Cerebellar nuclear complex (tissue), 1 donor: ENCODE measurements at places on chromosomes 3 and 15.
A peak's percentile ranks its signal among the peaks of the same experiment; 100 is the strongest.

DNA sequence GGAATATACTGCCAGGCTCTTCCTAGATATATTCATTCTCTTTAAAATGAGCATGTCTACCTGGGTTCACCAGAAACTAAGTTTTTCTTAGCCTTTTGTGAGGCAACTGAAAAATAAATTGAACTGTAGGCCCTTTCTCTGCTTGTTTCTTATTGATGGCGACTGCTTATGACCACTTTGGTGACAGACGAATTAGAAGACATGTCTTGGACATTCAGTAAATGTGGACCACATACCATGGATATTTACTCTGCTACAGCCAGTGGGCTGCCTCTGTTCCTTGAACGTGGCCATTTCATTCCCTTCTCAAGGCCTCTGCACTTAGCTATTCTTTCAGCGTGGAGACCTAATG is 603 bp upstream of the SELENOK start:
- DNase-seq: no peak

DNA sequence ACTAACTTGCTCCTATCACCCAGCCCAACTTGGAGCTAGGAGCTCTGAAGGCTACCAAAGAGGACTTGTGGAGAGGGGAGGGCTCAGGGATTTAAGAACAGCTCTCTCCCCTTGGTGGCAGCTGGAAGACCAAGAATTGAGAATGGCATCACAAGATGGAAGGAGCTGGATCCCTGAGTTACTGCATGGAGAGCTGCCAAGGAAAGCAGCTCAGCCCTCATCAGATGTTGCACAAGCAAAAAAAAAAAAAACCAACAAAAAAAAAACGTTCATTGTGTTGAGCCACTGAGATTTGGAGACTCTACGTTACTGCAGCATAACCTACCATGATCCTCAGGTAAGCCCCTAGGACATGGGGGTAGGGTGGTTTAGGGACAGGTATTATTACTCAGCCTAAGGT is 41.0 kb downstream of the ITGB5 start:
- no peak for DNase-seq

GRCh38 chr3:4981294-4981664 is 2.0 kb downstream of the BHLHE40 start:
- no peak for DNase-seq

DNA sequence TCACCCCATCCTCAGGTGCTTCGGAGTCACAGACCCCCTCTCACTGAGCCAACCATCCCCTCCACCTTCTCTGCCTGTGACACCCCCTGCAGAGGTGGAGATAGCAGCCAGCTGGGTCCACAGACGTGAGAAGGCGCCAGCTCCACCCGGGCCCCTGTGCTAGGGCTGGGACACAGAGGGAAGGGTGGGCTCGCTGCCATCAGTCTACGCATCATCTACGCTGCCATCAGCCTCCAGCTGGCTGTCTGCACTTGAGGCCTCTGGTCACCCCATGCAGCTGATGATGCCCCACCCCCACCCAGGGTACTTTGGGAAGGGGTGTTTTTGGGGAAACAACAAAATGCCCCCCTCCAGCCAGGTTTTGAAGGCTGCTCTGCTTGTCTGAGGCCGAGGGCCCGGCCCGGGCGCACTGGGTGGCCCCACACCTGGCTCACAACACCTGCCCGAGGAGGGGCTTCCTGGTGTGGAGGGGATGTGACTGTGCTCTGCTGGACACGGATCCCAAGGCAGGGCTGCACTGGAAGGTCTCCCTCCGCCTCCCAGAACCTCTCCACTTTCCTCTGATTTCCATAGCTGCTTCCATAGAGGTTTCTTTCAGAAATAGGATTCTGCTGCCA is 163.4 kb upstream of the IQSEC1 start:
- DNase-seq: no peak

DNA sequence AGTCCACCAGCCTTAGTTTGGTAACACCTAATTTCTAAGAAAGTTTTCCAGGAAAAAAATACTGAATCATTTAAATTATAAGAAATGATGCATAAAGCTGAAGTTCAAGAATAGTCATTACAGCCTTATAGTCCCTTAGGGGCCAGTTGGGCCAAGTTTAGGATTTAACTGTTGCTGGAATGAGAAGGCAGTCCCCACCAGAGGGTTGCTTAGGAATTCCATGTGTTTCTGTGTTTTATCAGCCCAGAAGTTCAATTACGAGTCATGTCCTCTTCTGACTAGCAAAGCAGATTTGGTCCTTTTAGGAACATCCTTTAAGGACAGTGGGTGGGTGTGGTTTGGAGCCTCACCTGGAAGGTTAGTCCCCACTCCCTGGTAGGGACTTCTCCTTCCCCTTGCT is 57.0 kb upstream of the NR2E3 start:
- DNase-seq: no peak

DNA sequence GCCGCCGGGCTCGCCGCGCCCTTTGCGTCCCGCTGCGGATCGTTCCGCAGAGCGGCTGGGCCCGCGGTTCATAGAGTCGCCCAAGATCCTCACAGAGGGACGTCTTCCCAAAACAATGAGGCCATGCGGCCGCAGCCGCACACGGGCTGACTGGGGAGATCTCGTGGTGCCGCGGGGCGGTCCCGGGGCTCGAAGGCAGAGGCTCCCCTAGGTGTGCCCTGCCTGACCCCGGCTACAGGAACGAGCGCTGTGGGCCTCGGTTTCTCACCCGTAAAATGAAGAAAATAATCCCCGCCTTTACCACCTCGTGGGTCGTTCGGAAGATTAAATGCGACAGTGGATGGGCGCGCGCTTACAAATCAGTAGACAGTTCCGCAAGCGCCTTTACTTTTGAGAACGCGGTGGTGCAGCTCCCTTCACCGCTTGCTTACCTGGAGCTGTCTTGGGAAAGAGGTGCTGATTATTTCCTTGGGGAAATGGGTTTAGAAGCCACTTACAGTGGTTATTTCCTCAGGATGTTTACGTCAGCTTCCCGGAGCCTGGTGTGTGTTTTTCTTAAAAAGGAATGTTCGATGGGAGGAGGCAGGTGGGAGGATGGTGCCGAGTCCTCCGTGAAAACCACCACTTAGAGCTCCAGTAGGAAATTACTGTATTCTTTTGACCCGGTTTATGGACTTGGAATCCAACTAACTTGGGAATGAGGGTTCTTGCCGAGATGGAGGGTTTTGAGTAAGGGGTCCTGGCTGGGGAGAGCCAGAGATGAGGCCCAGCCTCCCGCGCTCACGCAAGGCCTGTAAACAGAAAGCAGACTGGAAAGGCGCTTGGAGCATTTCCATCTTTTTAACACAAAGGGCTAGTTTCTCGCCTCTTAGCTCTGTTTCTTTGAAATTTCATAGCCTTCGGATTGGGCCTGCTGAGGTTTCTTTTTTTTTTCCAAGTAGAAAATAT is 1.9 kb upstream of the MEX3B start:
- no peak for DNase-seq

- no peak for DNase-seq
Measured at GRCh38 chr3:177968891-177969290, 567.3 kb upstream of the KCNMB2 start.

DNA sequence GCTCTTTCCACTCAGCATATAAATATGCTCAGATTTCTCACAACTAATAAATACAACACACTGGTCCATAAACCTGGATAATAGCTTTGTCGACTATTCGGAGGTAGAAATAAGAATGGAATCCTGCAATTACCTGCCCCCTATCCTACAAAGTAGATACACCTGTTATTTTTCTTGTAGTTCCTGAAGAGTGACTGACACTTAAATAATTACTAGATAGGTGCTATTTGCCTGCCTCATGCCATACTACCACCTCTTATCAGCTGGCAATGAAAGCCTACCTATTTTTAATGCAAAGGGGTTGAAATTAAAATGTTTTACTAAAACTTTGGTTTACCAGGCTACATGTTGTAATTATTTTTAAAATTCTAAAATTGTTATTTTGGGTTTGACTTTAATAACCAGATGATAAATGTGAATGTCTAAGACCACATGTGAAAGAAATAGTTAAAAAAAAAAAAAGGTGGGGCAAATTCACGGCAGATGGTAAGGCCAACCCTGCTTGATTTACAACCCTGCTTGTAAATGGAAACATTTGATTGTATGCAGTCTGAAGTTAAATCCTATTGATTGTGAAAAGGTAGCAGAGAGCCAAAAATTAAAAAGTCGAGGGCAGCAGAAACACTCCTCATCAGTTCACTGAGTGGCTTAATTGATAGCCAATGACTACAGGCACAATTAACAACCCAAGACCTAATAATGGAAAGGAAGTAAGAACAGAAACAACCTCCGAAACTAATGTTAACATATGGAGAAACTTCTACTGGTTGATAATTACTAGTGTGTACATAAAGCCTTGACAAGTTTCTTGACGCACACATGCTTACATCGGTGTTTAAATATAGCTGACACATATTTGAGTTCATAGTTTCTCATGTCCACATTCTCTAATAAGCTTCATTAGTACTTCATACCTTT is 8.9 kb downstream of the PEAK1 start:
- no peak for DNase-seq

DNA sequence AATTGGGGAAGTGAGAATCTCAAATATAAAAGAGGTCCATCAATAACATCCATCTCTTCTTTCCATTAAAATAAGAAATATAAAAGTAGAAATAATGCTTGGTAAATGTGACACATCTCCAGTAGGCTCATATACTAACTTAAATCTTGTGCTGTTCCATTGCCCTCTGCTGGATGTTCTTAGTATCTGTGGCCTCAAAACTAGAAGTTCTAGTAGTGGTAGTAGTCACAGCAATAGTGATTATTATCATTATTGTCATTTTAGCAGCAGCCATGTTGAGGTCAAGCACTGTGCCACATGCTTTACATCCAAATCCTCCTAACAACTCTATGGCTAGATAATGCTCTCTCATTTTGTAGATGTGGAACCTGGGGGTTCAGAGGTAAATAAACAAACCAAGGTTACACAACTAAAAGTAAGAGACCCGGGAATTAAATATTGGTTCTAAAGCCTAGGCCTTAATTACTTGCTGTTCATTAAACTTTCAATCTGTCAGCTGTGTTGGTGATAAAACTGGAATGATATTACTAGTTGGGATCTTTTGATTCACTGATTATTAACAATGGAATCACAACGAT is 20.2 kb upstream of the BTLA start:
- DNase-seq: no peak

GRCh38 chr15:91055548-91056331 is 33.3 kb upstream of the VPS33B start:
- DNase-seq: peak; percentile 53

DNA sequence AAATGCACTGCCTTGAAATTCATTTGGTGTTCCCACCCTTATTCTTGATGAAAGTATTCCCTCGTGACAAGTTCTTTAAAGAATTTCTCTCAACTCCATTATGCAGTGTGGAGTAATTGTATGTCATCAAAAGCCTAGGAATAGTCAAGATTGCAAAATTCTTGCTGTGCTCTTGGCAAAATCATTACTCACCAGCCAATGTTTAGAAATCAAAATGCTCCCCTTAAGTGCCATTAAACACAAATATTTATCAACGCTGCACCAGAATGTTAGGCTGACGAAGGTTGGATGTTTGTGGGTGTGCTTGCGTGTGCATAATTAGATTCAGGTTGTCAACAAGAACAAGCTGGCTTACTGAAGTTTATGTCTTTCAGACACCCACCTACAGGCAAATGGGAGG is 40.5 kb downstream of the SST start:
- DNase-seq: no peak

DNA sequence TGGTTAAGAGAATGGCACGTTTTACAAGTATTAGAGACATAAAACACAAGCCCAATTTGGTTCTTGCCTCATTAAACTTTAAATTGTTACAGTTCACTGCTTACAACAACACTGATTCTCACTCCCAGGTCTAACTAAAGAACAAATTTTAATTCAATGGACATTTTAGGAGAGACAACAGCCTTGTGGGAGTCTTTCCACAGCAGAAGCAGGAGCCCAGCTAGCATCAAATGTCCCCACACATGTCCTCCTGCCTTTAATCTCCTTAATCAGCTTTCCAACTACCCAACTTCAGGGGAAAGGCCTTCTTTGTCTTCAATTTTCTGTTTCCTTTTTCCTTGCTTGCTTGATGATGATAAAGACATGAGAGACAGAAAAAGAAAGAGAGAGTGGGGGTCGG is 287.8 kb upstream of the WNT5A start:
- DNase-seq: no peak

DNA sequence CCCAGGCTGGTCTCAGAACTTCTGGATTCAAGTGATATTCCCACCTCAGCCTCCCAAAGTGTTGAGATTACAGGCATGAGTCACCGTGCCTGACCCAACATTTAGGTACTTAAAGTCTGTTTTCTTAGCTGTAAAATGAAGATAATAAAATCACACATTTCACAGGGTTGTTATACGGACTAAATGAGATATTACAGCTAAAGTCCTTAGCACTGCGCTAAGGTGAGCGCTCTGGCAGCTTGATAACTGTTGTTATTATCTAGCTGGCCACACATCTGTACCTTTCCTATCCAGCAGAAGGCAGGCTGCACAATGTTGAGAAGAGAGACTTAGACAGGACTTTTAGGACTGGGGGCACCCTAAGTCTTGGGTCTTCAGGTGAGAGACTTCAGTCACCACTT is 2.7 kb upstream of the LIPH start:
- no peak for DNase-seq

DNA sequence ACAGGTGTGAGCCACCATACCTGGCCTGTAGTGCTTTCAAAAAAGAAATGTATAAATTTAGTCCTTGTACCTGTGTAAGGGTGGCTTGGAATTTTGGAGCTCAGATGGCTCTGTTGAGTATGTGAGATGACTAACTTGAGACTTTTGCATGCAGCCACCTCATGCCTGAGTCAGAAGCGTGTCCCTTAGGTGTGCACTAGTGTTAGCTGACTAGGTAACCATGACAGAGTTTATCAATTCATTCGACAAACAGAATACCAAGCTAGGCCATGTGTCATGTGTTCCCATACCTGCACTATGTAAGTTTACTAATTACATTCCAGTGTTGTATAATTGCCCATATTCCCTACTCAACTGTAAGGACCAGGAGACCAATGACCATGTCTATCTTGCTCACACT is 4.0 kb upstream of the ZNF639 start:
- DNase-seq: no peak

GRCh38 chr3:148068466-148068865 is 629.2 kb upstream of the AGTR1 start:
- DNase-seq: no peak

DNA sequence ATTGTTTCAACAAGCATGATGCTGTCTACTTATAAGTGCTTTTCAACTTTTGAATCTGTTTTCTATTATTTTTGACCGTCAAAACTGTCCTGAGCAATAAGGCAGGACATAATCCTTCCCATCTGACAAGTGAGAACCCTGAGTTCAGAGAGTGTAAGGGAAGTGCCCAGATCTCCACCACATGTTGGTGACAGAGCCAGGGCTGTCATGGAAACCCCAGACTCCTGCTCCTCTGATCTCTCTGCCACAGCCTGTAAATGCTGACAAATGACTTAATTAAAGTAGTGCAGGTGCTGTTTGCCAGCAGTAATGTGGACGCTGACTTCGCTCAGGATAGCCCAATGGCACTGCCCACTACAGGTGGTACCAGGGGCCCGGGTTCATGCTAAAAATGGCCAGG is 40.3 kb downstream of the SPSB4 start:
- no peak for DNase-seq

DNA sequence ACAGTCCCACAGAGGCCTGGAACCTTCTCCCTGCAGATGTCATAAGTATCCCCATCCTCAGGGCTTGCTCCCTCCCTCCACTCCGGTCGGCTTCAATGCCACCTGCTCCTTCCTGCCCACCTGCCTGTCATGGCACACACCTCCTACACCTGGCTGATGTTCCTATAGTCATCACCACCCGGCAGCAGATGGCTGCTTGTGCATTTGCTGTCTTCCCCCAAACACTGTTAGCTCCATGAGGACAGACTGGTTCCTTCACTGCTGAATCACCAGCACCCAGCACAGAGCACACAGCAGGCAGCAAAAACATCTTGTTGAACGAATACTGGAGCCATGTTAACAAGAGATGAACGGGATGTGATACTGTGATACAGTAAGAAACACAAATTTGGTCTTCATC is 14.8 kb downstream of the TARS3 start:
- no peak for DNase-seq
